Omental fat pad (tissue), 4 donors: ENCODE measurements at places on chromosomes 7 and 10.

DNA sequence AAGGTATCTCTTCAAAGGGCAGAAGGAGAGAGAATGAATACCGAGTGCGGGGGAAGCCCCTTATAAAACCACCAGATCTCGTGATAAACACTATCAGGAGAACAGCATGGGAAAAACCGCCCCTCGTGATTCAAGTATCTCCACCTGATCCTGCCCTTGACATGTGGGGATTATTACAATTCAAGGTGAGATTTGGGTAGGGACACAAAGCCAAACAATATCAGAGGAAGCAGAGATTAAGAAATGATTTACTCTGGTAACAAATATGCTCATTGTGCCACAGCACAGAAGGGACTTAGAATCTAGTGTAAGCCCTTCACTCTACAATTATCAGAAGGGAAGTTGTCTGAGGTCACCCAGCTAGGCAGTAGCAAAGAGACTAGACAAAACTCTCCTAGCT is 40.1 kb upstream of the ZNRF2 start:
- no peak for DNase-seq

- no peak for DNase-seq
Observed at GRCh38 chr10:16954280-16955030, 137.2 kb upstream of the RSU1 start.

GRCh38 chr7:103123529-103123928 is 25.4 kb downstream of the NAPEPLD start:
- DNase-seq: no peak

GRCh38 chr10:78342827-78343653 is 309.4 kb downstream of the RPS24 start:
- no peak for DNase-seq

DNA sequence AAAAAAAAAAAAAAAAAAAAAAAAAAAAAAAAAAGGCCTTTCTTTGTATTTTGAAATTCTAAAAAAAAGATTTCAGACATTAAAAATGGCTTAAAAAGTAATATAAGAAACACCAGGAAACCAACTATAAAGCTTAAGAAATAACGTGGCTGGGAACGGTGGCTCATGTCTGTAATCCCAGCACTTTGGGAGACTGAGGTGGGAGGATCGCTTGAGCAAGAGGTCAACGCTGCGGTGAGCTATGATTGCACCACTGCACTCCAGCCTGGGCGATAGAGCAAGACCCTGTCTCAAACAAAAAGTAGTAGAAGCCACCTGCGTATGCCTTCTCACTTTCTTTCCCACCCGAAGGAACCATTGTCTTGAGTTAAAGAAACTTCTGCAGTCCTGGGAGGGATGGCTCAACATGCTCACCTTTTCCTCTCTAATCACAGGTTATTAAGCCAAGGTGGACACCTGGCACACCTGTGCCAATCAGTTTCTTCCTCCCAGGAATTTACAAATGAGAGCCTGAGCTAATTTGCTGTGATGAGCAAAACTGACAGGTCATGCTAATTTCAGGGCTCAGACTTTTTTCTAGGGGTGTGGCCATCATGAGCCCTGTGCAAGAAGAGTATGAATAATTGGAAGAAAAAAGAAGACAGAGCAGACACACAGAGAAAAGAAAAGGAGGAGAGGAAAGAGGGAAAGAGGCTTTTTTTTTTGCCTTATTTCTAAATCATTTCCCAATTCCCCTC is 72.0 kb upstream of the PARD3 start:
- DNase-seq: no peak

DNA sequence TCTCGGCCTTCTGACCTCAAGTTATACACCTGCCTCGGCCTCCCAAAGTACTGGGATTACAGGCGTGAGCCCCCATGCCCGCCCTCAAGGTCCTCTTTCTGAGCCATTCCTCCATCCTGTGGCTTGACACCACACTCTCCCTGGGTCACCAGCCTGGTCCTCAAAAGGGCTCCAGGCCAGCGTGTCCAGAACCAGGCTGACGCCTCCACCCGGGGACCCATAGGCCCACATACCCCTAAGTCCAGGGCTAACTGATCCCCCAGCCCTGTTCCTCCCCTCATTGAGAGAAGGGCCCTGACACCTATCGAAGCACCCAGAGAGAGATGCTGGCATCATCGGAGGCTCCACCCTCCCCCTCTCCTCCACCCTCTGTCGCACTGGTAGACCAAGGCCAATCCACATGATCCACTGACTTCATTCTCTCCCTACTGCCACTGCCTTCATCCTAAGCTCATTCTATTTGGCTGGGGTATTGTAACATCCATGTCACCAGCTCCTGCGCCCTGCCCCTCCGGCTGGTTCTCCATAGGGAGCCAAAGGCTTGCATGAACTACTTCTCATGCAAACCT is 46.7 kb downstream of the TMEM270 start:
- DNase-seq: no peak

- no peak for DNase-seq
Observed at GRCh38 chr7:5001911-5002310, 42.9 kb upstream of the MMD2 start.

DNA sequence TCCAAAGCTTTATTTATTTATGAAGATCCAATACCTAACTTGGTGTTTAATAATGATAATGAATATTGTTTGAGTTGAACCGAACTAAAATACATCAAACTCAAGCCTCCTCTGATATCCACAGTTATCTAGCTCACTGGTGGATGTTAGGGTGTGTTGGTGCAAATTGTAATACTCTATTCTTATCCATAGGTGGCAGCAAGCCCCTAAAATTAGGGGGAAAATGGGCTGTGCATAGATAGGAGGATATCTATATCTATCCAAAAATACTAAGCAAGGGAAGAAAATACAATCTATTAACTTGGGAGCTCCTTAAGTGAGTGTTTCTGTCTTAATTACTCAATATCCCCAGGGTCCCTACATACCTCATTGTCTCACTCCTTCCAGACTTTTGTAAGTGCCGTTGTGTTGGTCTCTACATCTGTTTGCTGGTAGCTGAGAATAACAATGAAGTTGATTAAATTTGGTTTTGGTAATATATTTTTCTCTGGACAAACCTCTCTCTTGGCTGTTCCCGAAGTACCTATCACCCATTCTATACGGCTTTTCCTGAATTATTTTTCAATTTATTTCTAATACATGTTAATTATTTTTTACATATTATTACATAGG is 55.0 kb upstream of the VWDE start:
- DNase-seq: no peak

- DNase-seq: no peak
Observed at GRCh38 chr7:111138193-111138569, 47.3 kb downstream of the LRRN3 start.

DNA sequence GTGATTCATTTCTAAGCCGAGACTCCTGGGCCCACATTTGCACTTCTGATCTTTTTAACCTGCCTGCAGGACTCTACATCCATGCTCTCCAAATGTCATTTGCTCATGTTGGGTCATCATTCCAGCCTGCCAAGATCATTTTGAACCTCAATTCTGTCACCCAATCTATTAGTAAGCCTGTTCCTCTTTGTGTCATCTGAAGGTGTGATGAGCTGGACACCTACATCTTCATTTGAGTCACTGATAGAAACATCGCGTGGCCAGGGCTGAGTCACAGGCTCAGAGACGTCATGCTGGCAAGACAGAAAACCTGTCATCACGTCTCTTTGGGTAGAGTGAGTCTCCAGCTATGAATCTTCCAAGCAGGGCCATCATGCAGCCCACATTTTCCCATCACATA is 65.3 kb upstream of the SLF2 start:
- DNase-seq: no peak

DNA sequence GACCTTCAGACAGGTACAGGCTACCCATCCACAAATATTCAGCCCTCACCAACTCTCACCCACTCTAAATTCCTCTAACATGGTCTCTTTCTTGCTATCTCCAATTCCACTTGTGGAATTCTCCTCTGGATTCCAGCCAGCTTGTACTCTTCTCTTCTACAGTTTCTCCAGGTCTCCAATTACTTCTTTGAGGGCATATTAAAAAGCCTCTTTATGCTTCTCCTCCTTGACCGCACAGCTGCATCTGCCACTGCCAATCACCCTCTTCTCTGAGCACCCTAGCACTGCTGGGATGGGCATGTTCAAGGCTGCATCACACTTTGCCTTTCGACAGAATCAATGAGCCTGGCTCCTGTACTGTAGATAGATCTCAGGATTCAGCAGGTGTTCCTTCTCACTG is 101.5 kb upstream of the ANKRD1 start:
- no peak for DNase-seq

DNA sequence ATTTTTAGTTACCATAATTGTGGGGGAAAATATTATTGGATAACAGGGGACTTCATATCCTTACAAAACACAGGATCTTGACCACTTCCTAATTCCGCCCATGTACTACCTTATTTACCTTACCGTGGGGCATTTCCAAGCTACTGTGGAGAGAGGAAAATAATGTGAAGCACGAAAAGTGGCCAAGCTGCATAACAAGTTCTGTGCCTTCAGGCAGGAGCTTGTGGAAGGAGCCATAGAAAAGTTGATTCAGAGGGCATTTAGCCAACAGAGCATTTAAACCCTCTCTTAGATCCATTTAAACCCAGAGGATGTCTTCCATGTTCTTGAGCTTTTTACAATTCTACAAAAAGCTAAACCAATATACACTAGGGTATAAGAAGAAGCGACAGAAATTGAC is 41.6 kb downstream of the DNAJB9 start:
- no peak for DNase-seq

GRCh38 chr10:58733436-58733835 is 220.8 kb downstream of the BICC1 start:
- no peak for DNase-seq

DNA sequence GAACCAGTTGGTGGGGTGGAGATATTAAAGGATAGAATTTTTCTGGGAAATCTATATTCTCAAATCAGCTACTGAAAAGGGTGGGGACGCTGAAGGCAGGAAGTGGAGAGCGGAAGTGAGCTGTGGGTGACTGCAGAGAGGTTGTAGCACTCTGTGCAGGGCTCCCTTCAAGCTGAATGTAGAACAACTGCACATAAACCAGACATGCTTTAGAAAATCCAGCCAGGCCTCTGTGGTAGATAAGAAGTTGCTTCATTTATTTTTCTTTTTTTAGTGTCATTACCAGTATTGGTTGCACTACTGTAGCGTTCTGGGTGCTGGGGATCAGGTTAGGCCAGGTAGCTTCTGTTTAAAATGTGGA is 127.8 kb downstream of the CELF2 start:
- DNase-seq: no peak

- DNase-seq: no peak
Observed at GRCh38 chr7:69605070-69605469, 6.8 kb downstream of the AUTS2 start.

- no peak for DNase-seq
Observed at GRCh38 chr10:788796-789748, 99.6 kb upstream of the DIP2C start.

GRCh38 chr7:142111499-142111898 is at the start of gene MGAM2:
Gene MGAM2 (plus strand): TSS chr7:142111718. CDS start chr7:142116874, 5,156 bp downstream.
- DNase-seq: no peak

- no peak for DNase-seq
Observed at GRCh38 chr10:59302381-59302780, 60.0 kb downstream of the FAM13C start.

- DNase-seq: no peak
Observed at GRCh38 chr10:69097729-69098128, 9.8 kb downstream of the SRGN start.

- DNase-seq: no peak
Observed at GRCh38 chr7:132328047-132328620, 248.1 kb downstream of the PLXNA4 start.

- DNase-seq: no peak
Observed at GRCh38 chr7:125406111-125406510, 476.5 kb upstream of the POT1 start.

DNA sequence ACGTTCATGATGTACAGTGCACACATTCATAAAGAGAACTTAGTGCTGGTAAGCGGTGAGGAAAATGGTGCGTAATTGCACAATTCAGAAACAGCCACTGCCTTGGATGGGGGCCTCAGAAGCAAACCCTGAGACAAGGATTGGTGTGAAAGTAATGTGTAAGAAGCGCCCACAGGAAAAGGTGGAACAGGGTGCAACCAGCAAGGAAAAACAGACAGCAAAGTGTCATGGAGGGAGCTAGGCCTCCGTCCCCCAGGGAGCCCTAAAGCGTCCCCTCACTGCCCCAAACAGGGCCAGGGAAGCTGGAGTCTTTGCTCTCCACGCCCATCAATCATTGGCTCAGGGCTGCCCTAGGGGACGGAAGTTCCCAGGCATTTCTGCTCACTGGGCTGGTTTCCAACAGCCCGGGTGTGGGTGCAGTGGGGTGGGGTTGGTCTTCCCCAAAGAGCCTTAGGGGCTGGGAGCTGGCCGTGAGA is 9.6 kb upstream of the C10orf105 start:
- DNase-seq: no peak

DNA sequence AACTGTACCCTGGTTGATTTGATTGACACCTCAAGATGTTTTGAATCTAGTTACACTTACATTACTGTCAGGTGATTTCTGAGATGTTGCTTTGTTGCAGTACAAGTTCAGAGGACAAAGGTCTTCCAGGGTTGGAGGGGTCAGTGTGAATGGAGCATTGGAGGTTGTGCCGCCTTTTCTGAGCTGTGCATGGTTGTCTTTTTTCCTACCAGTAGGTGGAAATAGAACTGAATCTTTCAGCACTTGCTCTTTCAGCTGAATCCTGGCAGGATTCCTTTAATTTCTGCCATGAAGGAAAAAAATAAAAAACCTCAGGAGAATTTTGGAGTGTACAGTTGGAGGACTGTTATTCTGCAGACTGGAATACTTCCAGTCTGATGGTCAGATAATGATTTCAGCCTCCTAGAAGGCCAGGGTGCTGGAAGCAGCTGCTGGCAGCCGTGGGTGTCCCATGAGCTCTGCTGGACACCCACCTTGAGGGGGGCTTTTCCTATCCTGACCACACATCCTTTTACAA is 82.7 kb downstream of the PLCE1 start:
- no peak for DNase-seq

DNA sequence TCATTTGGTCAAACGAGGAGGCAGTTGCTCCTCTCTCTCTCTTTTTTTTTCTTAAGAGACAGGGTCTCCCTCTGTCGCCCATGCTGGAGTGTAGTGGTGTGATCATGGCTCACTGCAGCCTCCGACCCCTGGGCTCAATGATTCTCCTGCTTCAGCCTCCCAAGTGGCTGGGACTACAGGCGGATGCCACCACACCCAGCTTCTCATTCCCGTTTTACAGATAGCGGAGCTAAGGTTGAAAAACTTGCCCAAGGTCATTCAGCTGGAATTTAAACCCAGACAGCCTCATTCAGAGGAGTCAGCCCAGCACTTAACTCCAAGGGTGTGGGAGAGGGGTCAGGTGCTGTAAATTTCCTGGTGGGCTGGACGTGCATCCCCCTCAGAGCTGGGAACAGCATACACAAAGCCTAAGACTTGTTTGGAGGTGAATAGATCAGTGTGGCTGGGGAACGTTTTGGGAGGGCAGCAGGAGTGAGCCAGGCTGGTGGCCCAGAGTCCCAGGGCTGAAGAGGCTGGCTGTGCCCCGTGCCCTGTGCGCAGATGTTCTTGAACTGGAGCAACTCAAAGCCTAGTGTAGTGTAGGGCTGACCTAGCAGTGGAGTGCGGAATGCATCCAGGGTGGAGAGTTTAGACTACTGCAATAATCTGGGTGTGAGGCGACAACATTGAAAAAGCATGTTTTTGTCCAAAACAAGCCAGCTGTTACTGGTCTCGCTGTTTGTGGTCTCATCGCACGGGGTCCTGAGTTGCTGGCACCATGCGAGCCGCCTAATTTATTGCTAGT is 2.3 kb downstream of the HTRA1 start:
- DNase-seq: no peak
